ENCODE measurements at places on chromosomes 5 and 9.

- DNase-seq = no peak
These were observed 42.9 kb upstream of the SUB1 start for GRCh38 chr5:32542216-32543059.

DNA sequence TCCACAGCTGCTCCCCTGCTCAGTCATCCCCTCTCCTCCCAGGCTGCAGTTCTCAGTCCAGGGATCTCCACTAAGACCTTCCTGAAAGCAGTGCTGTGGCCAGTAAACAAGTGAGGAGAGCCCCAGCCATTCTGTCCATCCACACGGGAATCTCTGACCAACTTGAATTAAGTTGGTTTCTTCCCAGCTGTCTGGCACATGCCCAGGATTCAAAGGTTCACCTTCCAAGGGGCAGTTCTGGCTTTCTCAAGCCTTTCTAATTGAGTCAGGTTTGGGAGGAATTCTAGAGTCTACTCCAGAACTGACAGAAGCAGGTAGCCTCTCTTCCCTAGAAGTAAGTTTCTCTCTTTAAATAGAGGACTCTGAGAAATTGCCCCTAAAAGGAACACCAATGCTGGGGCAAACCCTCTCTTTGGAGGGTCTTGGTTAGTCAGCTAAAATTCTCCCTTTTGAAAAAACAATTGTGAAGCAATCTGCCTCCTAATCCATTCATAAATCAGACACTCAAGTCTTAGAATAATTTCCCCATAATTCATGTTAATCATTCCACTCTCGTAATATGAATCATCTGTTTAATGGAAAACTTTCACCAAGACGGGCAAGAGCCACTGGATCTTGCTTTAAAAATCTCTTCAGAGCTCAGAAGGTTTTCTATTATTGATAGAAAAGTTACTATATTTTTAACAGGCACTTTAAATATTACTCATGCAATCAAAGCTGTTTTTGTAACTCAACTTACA lies 133.8 kb downstream of the SPOCK1 start:
- no peak for DNase-seq

GRCh38 chr5:89168766-89169165 lies 285.8 kb upstream of the MEF2C start:
- DNase-seq = no peak

DNA sequence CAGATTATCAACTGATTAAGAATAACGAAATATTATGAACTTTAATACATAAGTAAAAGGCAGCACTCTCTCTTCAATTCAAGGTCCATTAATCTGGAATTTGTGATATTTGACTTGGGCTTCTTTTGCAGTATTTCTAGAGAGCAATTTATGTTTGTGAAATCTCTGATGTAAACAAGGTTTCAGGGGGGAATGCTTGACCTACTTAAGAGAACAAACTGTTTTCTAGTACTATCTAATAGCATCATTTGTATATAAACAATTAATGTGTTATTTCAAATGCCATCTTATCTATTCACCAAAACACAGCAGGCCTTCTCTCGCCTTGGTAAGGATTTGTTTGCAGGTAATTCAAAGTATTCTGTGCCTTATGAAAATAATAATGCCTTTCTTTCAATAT lies 103.6 kb upstream of the FST start:
- no peak for DNase-seq

DNA sequence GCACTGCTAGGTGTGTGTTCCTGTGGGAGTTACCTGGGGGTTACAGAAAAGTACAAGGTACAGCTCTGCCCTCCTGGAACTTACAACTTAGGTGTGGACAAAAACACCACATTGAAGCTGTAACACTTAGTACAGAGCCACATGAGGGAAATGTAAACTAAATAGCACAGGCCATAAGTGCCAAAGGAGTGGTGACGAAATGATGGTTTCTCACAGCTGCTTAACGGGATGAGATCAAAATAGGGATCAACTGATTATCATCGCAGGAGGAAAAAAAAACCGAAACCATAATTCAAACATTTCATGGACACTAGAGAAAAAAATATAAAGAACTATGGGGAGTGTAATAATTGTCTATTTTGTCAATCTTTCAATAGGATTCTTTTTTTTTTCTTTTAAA lies 5.9 kb downstream of the LIX1 start:
- no peak for DNase-seq
